ENCODE measurements at places on chromosomes 3 and 15.

- no peak for DNase-seq
Measured at GRCh38 chr3:148659512-148659911, 38.2 kb upstream of the AGTR1 start.

GRCh38 chr15:94182883-94183282, 48.5 kb upstream of the MCTP2 start:
- no peak for DNase-seq

DNA sequence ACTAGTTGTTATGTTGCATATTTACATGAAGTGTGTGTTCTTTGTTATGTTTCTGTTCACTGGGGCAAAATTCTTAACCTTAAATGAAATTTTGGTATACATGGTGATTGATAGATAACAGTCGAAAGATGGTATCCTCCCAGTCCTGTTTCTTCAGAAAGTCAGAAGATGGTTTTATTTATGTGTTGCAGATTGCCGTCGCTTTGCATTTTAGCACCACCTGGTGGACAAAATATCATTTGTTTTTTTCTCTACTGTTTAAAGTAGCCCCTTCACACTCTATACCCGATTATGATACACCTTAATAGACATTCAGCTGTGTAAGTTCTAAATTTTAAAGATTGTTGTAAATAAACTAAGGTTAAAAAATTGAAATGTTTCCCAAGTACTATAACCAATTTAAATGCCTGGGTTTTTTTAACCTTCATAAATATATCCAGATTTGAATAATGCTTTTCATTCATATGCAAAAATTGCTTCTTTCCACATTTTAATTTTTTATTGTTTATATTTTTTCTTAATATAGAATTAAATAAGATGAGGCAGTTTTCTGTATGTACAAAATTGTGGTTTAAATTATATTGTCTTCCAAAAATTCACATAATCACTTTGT, 152.2 kb downstream of the ALCAM start:
- DNase-seq = peak; percentile 16

DNA sequence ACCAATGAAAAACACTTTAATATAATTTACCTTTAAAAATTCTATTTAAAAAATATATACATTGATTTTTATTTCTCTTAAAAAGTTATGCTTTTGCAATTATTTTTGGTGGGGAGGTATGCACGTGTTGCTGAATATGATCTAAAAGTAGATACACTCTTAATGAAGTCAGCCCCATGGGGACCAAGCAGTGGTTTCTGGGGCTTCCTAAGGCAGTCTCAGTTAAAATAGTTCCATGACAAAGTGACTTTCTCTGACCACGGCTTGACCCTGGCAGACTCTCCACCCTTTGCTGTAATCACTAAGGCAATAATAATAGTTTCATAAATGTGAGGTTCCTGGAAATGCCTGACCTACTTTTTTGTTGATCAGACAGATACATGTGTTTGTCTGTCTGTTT, 50.4 kb downstream of the CCR4 start:
- no peak for DNase-seq

GRCh38 chr3:146449076-146449475, 20.3 kb downstream of the PLSCR2 start:
- DNase-seq = no peak

DNA sequence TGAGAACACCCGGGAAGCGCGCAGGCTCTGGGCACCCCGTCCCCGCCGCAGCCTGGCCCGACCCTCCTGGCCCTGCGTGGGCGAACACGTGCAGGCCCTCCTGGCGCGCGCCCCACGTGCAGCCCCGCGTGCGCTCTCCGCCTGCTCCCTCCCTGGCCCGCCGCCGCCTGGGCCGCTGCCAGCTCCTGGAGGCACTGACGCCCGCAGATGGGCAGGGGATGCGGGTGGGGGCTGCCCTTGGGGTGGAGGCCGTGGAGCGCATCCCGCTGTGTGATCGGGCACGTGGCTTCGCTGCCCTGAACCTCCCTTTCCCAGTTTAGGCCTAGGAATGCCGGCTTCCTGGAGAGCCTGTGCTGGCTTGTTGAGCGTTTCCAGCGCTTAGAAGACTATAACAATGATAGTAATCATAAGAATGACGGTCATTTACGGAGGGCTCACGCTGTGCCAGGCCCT, 104.6 kb upstream of the SLC6A6 start:
- no peak for DNase-seq

DNA sequence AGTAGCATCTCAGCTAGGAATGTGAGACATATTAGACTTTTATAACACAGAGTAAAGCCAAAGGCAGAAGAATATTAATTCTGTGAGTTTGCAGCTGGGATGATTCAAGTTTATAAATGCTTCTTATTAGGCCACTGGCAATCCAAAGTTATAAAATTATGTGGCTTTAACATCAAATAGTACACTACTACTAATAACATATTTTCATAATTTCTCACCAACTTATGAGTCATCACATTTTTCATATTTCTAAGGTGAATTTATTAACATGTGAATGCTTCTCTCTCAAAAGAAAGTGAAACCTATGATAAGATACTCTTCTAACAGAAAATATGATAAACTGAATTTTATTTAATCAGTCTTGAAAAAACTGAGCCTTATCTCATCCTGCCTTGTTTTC, 1348.2 kb upstream of the ALCAM start:
- no peak for DNase-seq

GRCh38 chr15:69271217-69271616, 27.5 kb upstream of the PAQR5 start:
- DNase-seq = no peak

GRCh38 chr3:7700977-7701376, 800.6 kb upstream of the LMCD1 start:
- DNase-seq = no peak

DNA sequence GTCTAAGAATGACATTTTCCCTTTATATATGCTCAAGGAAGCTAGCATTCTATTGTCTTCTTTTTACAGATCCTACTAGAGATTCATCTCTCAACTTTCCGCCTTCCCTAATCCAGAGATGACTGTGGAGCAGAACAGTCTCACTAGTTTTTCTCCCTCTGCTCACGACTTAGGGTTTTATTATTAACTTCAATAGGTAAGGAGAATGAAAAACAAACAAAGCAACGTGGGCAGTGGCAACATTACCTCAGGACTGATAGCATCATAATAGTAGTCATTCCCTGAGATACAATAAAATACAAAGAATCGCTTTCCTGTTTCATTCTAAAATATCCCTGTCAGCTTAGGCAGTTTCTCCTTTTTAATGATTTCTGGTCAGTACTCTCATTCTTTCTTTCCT, 154.3 kb upstream of the PLAAT1 start:
- no peak for DNase-seq

- no peak for DNase-seq
Measured at GRCh38 chr15:84793431-84794161, 23.6 kb upstream of the ALPK3 start.

DNA sequence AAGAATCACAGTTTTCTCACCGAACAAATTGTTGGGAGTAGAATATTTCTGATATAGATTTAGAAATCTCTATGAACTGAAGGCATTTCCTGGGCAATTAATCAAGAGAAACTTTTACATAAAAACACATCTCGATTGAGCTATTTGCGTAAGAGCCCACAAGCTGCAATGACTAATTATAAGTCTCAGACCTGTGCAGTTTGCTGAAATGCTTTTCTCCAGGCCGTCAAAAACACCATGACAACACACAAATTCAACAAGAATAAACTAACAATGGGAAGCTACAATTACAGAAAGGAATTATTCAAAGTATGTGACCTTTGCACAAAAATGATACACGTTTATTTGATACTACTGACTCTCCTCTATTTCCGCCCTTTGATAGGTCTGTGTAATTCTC, 481.2 kb upstream of the WNT5A start:
- no peak for DNase-seq

- DNase-seq = no peak
Measured at GRCh38 chr3:132315851-132316250, 1.4 kb upstream of the ACP3 start.

DNA sequence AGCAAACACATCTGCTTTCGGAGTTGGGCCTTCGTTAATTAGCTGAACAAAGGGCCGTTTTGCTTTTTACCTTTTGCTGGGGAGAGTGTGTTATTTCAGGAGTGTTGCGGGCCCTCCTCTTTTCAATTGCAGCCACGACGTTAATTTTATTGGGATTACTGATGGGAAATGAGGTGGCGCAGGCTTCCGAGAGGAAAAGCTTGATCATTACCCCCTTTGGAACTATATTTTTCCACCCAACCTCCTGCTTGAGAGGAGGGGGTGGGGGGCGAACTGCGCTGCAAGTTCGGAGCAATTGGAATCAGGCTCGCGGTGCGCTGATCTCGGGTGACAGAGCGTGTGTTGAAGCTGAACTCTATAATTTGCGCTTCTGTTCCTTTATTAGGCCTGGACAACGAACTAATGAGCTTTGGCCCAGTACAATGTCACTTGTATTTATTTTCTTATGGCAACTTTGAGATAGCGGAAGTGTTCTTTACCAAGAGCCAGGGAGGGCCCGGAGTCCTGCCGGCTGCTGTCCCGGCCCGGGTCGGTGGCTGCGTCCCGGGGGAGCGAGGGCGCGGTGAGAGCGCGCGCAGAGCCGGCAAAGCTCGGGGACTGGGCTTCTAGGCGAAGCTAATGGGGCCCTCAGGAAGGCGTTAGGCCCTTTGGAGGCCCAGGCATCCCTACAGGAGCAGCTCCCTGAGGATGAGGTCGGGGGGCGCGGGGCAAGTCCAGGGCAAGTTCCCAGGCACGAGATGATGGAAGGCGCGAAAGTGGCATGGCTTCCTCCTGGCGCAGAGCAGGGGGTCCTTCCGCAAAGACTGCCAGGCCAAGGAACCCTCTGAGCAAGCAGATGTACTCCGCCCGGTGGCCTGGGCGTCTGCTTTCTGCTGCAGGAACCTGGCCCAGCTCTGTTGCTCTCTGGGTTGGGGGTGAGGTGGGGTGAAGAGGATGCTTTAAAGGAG, 12.9 kb downstream of the NR2F2 start:
- no peak for DNase-seq

- DNase-seq = no peak
Measured at GRCh38 chr3:182007441-182007840, 295.7 kb downstream of the SOX2 start.

DNA sequence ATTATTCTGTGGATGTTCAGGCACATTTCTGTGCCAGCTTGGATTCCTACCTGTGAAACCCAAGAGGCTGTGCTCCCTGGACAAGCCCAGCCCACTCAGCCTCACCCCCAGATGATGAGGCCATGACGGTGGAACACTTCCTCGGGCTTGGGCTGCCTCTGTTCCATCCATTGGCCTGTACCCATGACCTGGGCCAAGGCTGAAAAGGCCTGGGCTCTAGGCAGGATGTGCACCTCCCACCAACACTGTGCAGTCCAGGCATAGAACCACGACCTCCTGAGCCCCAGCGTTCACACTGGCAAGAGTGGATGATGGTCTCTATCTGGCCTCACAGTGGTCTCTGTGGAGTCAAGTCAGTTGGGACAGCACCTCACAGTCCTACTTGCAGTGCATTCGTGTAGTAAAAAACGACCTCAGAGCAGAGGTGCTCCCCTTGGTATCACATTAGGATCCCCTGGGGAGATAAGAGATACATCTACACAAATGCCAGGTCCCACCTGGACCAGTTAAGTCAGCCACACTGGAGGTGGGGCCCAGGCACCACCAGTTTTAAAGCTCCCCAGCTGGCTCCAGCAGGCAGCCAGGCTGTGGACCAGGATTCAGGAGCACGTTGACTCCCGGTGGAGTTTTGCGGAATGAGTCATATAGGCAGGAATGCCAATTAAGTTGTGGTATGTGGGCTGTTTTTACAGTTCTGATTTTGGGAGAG, 39.0 kb upstream of the IGF1R start:
- DNase-seq = no peak

GRCh38 chr15:38267421-38268022, 14.9 kb downstream of the SPRED1 start:
- no peak for DNase-seq

- DNase-seq = no peak
Measured at GRCh38 chr3:130626049-130626448, 109.1 kb downstream of the COL6A6 start.

GRCh38 chr3:40120067-40120692, 189.3 kb upstream of the EIF1B start:
- DNase-seq = no peak

DNA sequence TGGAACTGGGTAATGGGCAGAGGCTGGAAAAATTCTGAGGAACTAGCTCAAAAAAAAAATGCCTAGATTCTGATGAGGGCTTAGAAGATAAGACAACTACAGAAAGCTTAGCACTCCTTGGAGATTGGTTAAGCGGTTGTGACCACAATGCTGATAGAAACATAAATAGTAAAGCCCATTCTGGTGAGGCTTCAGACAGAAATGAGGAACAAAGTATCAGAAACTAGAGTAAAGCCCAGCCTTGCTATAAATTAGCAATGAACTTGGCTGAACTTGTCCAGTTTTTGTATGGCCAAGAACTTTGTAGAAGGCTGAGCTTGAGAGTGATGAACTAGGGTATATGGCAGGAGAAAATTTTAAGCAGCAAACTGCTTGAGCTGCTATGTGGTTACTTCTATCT, 25.4 kb downstream of the GOLGB1 start:
- DNase-seq = peak; percentile 53

GRCh38 chr3:116339441-116340028, 105.8 kb downstream of the LSAMP start:
- DNase-seq = no peak

GRCh38 chr15:29383367-29383766, 113.7 kb upstream of the NSMCE3 start:
- DNase-seq = no peak

DNA sequence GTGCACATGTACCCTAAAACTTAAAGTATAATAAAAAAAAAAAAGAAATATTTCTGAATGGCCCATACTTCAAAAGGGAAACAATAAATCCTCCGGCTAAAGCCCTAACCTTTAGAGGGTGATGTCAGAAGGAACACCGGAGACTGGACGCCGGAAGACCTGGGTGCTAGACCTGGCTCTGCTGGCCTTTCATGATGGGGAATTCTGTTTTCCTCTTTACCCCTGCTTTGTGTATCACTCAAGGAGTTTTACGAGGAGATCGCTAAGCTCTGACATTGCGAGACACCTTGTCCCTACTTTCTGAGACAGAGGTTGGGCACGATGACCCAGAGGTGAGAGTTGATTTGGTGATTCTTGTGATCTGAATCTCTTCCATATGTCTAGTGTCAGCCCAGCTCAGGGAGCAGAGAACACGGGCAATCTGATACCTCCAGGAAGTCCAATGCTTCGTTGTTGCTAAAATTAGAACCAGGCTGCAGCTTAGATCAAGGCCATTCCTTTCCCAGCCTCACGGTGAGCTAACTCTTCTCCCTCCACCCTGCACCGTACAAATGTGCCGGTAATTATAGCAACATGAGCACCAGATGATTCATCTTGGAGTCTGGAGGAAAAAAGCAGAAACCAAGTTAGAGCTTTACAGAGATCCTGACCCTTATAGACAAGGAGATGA, 42.0 kb upstream of the CFAP161 start:
- no peak for DNase-seq
